ENCODE measurements at places on chromosomes 4 and X.

- DNase-seq: no peak
Measured at GRCh38 chr4:560731-561291, 15.3 kb downstream of the TMEM271 start.

DNA sequence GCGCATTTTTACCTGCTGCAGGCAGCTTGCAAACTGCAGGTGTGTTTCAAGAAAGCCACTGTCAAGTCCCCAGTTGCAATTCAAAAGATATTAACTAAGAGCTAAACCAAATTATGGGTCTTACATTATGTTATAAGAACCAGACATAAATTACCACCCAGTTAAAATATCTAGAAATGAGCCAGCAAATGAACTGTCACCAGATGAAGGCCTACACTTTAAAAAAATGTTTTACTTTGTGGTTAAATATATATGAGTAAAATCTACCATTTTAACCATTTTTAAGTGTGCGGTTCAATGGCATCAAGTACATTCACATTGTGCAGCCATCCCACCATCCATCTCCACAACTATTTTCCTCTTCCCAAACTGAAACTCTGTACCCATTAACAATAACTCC, 32.0 kb upstream of the TMEM131L start:
- DNase-seq: no peak

GRCh38 chr4:186954509-186954908, 230.9 kb upstream of the FAT1 start:
- no peak for DNase-seq

- no peak for DNase-seq
Measured at GRCh38 chr4:587671-588350, 11.7 kb upstream of the TMEM271 start.

- no peak for DNase-seq
Measured at GRCh38 chr4:38131371-38132091, 171.3 kb downstream of the PTTG2 start.
